D721Med (cell line): ENCODE measurements at places on chromosomes 7 and 10.
A peak's percentile ranks its signal among the peaks of the same experiment; 100 is the strongest.

GRCh38 chr7:1432411-1433082 is 26.7 kb downstream of the MICALL2 start:
- DNase-seq: peak; percentile 81

- DNase-seq: no peak
Measured at GRCh38 chr10:123640016-123640535, 26.1 kb upstream of the GPR26 start.

DNA sequence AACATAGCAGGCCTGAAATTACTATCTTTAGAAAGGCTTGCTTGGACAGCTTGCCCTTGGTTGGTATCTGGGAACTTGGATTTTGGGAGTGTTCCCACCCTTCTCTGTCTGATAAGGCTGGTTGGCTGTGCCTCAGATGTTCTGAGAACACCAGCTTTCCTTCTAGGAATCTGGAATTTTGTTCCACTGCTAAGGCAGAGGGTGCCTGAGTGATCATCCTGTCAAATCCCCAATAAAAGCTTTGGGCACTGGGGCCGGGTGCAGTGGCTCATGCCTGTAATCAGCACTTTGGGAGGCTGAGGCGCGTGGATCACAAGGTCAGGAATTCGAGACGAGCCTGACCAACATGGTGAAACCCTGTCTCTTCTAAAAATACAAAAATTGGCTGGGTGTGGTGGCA is 5.0 kb downstream of the TRUB1 start:
- DNase-seq: no peak

- no peak for DNase-seq
Measured at GRCh38 chr10:94623572-94623971, 60.0 kb upstream of the CYP2C18 start.

GRCh38 chr7:25294624-25295023 is 66.3 kb upstream of the NPVF start:
- DNase-seq: no peak

DNA sequence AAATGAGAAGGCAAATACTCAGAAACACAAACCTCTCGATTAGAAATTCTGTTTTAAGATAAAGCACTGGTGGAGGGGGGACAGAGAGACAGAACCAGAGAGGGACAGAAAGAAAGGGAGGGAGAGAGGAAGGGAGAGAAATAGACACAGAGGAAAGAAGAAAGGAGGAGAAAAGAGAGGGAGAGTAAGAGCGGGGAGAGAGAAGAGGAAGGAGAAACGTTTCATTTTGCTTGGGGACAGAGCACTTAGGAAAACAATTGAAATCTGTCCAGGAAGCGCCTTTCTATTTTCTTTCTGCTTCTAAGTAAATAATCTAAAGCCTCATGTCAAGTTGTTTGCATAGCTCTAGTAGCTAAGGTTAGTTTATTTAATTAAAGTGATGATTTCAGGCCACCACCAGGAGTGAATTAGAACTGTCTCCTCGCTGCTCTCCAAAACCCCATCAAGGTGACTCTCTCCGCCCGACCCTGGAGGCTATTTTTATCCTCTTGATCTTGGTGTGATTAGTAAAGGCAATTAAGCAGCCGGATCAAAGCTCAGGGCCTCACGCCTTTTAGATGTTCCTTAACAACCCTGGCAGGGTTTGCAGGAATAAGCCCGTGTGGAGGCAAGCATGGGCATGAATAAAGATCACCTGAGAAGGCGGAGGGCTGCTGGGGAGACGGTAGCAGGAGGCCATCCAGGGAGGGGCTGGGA is 73.4 kb upstream of the INSIG1 start:
- peak; percentile 70 for DNase-seq

DNA sequence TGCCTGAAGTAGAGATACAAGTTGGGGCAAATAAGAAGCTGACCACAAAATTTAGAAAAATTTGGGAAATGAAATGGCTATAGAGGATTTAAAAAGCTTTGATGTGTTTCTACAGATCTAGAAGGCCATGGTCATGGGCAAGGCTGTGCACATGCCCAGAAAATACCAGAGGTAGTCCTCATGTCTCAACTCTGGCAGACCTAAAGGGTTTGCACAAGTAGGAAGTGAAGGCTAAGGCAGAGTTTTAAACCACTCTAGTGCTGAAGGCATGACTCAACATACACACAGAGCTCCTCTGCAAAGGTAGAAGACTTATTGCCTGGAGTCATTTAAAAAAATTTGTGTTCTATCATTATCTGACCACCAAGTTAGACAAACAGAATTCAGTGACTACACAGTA is 364.6 kb downstream of the CCSER2 start:
- no peak for DNase-seq

GRCh38 chr7:46576950-46577349 is 655.9 kb upstream of the IGFBP3 start:
- DNase-seq: no peak

DNA sequence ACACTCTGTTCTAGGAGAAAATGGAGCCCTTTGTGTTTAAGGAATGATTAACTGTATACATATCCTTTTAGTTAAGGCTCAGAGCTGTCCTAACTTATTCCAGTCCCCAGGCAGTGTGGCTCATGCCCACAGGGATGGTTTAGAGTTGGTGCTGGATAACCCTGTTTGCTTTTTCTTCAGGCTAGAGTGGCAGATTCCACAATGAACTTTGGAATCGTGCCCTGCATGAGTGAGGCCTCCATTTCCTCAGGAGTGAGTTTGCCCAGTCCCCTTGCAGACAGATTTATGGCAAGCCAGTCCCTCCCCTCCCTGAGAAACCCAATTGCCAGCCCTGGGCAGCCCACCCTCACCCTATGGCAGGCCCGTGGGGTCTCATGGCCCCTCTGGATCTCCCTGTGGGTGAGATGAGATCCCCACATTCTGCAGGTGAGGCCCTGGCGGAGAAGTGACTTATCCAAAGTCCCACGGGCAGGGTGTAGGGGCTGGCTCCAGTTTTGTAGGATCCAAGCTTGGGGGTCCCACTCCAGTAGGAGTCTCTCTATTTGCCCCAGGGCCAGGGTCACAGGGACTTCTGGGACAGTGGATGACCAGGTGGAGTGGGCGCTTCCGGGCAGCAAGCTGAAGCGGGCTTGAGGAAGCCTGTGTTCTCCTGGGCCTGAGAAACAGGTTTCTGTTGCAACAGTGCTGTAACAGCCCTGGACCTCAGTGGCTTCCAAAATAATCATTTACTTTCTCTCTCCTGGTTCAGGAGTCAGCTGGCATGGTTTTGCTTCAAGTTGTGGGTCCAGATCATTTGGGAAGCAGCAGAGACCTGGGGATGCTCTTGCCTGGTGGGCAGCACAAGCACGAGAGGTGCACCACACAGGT is 9.0 kb upstream of the COMTD1 start:
- no peak for DNase-seq

DNA sequence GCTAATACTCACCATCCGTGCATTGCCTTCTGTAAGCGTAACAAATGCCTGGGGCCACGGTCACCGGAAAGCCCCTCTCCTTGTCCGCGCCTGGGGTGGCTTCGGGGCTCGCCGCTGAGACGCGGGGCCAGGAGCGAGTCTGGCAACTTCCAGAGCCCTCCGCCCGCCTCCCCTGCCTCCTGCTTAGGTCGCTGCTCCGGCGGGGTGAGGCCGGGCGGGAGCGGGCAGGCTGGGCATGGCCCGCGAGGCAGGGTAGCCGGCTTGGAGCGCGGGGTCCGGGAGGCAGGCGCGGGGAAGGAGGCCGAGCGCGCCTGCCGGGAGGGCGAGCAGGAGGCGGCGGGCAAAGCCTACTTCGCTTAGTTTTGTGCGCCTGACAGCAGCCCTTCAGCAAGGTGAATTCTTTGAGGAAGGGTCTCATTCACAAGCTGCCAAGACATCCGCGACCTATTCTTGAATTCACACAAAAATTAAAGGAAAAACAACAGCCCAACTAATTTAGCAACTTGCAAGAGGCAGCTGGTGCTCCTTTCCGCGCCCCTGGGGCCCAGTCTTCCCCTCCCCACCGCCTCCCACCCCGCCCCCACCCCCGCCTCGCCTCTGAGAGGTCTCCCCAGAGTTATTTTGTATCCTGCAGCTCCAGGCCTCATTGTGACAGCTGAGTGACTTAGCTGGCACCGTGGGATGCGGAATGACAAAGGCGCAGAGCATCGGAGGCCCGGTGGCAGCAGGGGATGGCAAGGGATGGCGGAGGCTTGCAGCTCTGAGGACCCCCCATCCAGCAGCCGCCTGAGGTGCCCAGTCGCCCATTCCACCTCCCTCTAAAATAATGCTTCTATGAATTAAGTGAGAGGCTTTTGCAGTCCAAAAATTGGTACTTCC is 12.8 kb upstream of the KAT6B start:
- DNase-seq: no peak

GRCh38 chr10:34670081-34670480 is 145.0 kb downstream of the PARD3 start:
- DNase-seq: no peak

DNA sequence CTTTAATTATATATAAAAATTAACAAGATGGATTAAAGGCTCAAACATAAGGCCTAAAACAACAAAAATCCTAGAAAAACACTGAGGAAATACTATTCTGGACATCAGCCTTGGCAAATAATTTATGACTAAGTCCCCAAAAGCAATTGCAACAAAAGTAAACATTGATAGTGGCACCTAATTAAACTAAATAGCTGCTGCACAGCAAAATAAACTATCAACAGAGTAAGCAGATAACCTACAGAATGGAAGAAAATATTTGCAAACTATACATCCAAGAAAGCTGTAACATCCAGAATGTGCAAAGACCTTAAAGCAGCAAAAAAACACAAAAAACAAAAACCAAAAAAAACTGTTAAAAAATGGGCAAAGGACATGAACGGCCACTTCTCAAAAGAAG is 384.0 kb upstream of the SEMA3D start:
- no peak for DNase-seq

DNA sequence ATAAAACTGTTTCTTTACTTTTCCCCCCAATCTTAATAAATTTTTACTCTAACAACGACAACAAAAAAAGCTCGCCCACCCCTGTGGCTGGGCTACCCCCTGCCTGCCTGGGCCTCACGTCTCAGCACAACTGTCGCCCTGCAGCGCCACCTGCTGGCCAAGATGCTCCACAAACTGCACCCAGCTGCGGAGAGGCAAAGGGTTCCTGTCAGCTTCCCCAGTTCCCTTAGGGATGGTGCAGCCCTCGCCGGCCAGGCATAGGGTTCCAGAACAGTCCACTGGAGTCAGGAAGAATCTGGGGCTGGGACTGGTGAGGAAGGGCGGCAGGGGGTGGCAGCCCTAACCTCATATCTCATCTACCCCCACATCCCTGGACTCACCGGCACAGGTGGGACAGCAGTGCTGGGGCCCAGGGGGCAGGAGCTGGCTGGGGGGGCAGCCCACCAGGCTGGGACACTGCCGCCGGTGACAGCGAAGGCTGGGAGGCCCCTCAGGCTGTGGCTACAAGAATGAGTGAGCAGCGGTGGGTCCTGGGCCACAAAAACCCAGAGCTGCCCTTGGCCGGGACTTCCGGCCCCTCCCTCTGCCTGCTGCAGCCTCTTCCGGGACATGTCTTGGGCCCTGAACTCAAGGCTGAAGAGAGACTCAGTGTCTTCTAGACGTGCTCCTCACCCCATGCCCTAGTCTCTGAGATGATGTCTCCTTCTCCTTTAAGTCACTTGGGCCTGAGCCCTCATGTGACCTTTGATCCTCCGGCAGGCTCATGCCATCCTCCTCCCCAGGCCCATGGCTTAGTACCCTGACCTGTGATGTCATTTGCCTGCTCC is 21.2 kb downstream of the ATP6V1F start:
- peak; percentile 97 for DNase-seq

DNA sequence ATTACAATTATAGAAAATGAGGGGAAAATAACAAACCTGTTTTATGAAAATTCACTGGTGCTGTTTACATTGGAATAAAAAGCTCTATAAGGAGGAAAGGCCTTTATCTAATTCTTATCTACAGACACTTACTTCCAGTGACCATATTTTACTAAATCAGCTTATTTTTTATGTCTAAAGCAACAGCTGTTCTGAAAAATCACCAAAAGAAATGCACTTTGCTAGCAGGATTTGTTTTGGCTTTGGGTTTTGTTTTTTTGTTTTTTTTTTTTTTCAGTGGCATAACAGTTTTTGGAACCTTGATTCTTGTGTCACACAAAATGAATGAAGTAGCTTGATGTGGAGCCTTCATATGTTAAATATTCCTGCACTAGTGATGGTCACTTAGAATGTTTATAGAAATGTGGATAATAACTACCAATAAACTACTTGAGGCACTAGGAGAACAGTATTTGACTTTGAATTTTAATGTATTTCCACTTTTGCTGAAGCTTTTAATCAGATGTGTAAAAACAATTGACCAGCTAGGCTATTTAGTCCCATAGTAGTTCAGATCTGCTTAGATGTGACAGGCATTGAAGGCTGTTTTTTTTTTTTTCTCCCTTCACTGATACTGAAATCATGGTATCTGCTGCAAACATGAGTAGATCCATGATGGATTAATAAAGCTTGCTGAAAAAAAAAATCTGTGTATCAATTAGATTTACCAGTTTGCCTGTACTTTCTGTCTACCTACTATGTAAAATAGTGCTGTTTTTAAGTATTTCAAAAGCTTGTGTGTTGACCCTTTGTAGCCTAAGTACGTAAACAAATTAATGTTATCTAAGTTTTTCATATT is 2.8 kb downstream of the ARL4A start:
- DNase-seq: no peak

GRCh38 chr7:86600506-86601290 is 43.0 kb upstream of the GRM3 start:
- no peak for DNase-seq

- no peak for DNase-seq
Measured at GRCh38 chr7:40587419-40587818, 452.6 kb downstream of the SUGCT start.

- no peak for DNase-seq
Measured at GRCh38 chr10:56547163-56547562, 186.1 kb upstream of the ZWINT start.

DNA sequence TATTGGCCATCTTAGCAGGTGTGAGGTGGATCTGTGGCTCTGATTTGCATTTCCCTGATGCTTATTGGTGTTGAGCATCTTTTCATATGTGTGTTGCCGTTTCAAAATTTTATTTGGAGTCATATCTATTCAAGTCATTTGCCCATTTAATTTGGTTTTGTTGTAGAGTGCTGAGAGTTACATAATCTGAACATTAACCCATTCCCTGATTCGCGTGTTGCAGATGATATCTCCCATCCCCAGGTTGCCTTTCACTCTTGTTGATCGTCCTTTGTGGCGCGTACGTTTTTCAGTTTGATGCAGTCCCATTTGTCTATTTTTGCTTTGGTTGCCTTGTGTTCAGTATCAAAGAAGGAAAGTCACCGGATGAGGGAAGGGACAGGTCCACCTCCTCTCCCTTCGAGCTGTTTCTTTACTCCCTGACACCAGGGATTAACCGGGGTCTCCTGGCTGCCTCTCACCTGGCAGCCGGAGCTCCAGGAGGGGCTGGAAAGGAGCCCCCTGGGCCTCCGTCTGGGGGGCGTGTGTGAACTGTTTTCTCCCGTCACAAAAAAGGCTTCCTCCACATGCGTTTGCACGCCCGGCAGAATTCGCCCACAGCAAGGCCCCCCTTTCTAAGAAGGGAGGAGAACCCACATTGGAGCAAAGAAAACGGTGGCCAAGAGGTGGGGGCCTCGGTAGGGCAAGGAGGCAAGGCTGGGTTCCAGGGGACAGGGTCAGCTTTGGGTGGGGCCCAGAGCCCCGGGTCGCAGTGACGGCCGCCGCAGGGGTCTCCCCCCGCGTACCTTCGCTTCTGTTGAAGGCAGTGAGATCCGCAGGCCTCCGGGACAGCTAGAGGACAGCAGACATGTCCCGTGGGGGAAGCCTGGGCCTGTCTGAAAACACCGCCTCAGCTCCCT is 8.3 kb downstream of the MNX1 start:
- peak; percentile 12 for DNase-seq
